ENCODE measurements at places on chromosomes 7 and 10. TPM values are rescaled to one million over a fixed set of nuclear protein-coding genes. Genes with fewer than 3 reads are reported as not detected.

Gene AGBL3
- polyA plus RNA-seq = 5.9 TPM

Gene GALNT11
- 16.1 TPM for polyA plus RNA-seq

Gene PLPP4
- 0.42 TPM for polyA plus RNA-seq

DNA sequence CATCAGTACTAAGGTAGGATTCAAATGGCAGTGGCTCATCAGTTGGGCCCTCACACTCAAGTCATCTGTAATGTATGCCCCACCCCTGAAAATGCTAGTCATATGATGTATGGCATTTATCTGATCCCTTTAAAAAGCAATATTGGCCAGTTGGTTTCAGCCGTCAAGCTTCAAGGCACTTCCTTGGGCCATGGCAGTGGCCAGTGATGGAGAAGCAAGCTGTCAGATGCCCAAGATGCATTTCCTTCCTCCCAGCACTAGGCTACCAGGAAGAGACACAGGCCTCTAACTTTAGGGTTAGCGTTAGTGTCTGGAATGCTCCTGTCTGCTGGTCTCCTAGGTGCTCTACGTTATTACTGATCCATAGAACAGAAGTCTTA, 64.1 kb downstream of the PIK3AP1 start:
- no peak for DNase-seq

DNA sequence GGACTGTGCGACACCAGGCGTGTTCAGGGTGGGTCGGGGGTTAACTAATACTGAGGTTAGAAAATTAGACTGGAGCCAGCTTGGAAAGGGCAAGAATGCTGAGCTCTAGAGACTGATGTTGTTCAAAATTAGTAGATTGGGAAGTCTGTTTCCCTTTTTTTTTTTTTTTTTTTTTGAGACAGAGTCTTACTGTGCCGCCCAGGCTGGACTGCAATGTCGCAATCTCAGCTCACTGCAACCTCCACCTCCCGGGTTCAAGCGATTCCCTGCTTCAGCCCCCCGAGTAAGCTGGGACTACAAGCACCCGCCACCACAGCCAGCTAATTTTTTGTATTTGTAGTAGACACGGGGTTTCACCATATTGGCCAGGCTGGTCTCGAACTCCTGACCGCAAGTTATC, 2.7 kb upstream of the CPVL start:
- no peak for DNase-seq

DNA sequence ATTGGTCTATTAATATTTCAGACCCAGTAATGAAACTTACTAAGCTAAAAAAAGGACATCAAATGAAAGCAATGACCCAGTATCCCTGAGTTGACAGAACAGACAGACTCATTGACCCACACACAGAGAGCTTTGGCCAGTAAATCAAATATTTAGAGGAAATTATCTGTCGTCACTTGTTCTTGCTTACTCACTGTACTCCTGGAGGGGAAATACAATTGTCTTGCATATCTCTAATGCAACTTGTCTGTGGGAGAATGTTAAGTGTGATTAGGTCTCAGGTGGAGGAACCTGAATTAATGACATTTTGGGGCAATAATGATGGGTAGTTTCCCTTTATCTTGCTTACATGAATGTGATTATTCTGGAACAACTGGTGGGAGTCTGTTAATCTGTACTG, 80.4 kb downstream of the CUBN start:
- DNase-seq = no peak

- no peak for DNase-seq
These were observed 27.8 kb upstream of the NUB1 start for GRCh38 chr7:151313857-151314256.

DNA sequence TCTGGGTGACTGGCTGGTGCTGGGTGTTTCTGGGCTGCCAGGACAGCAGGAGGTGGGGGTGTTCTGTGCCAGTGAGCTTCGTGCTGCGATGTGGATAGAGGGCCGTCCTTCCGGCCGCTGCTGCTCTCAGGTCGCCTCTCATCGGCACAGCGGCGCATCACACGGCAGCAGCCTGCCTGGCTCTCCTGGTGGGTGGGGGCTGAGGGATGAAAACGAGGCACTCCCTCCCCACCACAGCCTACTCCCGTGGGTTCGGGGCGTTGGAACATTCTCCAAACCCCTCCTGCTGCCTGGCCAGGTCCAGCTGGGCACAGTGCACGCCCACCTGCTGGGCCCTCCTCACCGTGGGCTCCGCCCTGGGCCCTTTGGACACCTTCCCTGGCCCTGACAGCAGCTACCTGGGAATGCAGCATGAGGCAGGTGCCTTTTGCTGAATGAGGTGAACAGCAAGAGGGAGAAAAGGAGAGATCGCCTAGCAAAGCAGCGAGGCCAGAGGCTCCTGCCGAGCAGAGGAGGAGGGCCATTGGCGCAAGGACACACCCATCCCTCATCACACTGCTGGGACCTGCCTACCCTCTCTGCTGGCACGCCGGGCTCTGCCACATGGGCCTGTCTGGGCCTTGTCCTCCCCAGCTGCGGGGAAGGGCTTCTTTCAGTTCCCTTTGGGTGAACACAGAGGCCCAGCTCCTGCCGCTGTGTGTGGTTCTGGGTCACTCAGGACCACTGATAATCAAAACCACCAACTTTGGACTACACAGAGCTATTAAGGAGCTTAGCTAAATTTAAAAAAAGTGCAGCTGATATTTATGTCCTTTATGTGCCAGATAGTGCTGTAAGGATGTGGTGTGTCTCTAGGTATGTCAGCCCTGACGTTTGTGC, 33.4 kb downstream of the INPP5A start:
- DNase-seq = no peak

DNA sequence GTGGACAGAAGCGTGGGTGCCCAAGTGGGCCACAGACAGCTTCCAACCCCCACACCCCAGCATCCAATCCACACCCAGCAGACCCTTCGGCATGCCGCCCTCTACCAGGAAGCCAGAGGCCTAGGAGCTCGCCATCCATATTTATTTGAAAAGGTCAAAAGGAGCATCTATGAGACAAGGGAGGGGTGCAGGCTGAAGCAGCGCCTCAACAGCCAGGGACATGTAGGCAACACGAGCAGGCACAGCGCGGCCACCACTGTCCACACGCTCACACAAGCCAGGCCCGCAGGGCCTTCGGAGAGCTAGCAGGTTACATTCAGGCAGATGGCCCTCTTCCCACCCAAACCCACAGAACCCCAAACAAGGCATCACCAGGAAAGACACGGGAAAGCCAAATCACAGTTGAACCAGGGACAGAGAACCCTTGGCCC, 34.6 kb downstream of the PSAP start:
- no peak for DNase-seq

All from GM23338 (cell line).